ENCODE measurements at places on chromosomes 16 and 17.

DNA sequence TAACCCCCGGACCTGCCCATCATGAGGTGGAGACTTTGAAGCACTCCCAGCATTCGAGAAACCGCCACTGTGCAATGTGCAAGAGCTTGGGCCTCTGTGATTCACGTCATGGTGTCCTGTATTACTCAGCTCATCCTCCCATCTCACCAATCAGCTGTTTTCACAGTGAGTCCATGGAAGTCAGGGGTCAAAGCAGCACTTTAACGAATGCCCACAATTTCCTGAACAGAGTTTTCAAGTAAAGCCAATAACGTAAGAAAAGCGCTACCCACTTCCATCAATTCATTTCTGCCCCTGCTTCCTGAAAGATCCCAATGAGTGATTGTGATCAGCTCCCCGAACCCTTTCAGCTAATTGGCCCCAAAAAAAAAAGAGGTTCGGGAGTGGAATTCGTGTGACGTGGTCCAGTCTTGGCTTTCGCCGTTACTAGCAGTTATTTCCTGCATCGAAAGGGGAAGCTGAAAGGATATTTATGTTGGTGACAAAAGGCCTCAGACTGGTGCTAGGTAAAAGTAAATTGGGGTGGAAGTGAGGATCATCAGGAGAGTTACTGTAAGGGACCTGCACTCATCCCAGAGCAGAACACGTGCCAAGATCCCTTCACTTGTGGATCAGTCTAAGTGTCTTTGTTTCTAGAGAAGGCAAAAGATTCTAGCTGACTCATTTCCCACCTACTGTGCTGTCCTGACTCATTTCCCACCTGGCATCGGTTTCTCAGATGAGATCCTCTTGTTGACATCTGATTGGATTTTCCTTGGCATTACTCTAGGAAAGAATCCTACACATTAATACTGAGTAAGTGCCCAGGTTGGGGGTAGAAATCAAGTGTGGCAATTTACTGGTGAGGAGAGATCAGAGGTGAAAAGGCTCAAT, 136.7 kb upstream of the NUDT7 start:
- DNase-seq = no peak

- DNase-seq = no peak
Observed at GRCh38 chr16:84132527-84133285, 12.3 kb downstream of the HSDL1 start.

DNA sequence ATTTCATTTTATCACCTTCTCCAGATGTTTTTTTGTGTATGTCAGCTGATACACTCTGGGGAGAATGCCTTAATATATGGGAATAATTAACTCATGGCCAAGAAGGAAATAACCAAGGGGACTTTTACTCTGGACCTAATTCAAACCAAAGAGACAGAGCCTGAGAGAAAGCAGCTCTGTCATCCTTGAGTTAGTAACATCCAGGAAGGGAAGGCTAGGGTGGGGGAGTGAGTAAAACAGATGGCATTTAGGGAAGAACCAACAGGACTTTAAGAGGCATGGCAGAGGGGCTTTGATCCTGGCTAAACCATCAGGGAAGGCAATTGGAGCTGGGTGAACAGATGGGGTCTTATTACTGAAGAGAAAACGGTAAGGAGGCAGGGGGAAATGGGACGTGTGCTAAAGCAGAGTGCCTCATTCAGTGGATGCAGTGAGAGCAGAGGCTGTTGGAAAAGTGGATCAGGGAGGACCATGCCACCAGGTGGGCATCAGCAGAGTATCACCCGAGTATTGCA, 2.5 kb upstream of the SMPD3 start:
- no peak for DNase-seq

- no peak for DNase-seq
Observed at GRCh38 chr17:29177541-29177870, 2.7 kb downstream of the MYO18A start.

DNA sequence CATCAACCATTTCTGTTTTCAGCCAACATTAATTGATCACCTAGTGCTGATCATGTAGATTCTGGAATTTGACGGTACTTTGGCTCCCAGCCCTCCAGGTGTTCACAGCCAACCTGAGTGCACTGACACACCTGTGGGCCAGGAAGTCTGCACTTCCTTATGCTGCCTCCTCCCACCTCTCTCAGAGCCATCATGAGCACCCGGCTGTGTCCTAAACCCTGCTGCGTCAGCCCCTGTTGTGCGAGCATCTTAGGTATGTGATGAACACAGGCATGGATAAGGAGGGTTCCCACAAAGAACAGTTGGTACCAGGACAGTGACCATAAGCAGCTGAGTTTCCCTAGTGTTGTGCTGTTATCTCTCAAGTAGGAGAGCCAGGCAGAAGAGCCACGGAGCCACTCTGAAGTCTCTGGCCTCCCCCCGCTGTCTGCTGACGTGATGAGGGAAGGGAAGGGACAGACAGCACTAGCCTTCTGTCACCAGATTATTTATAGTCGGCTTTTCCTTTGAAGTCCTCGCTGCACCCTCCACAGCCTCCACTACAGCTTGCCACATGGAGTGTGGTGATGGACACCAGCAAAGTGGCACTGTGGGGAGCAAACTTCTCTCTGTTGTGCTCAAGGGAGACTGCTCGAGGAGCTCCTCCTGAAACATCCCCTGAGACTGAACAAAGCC, 162.8 kb upstream of the ANKFN1 start:
- DNase-seq = no peak

All from trophoblast cell (in vitro differentiated cells and primary cell).